T47D (cell line): ENCODE measurements at places on chromosomes 2 and 18.

GRCh38 chr2:172408143-172408766 lies 19.1 kb upstream of the ITGA6 start:
- no peak for DNase-seq

- DNase-seq, result no peak
Observed at GRCh38 chr2:98541489-98541888, 66.8 kb downstream of the COA5 start.

GRCh38 chr2:7930800-7931635 lies 750.8 kb upstream of the ID2 start:
- DNase-seq, result no peak

- no peak for DNase-seq
Observed at GRCh38 chr2:105750735-105751134, 6.0 kb downstream of the NCK2 start.

DNA sequence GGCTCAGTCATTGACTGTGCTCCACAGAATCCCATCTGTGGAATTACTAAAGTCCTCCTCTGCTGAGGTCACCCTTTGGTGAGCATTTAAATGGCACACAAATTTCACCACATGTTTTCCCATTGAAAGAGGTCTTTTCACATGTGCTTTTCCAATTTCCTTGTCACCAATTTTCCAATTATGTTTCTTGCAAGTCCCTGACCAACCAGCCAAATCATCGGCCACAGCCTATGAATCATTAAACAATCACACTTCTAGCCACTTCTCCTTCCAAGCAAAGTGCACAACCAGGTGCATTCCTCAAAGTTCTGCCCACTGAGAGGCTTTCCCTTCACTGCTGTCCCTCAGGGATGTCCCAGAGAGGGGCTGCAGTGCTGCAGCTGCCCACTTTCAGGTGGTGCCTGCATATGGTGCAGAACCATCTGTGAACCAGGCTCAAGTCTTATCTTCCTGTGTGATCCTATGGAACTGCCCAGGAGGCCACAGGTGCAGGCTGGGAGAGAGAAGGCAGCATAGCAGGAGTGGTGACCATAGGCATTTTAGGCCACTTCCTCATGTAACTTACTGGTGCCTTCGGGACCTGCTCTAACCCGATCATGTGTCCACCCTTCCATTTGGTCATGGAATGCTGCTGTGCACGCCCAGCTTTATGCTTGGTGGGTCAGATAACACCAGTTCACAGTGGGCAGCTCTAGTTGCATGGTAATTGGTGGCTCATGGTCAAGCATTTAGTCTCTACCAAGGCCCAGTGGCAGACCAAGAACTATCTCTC lies 153.0 kb downstream of the SEPTIN10 start:
- no peak for DNase-seq

GRCh38 chr2:68971591-68972231 lies 2.7 kb upstream of the GKN1 start:
- DNase-seq, result no peak

DNA sequence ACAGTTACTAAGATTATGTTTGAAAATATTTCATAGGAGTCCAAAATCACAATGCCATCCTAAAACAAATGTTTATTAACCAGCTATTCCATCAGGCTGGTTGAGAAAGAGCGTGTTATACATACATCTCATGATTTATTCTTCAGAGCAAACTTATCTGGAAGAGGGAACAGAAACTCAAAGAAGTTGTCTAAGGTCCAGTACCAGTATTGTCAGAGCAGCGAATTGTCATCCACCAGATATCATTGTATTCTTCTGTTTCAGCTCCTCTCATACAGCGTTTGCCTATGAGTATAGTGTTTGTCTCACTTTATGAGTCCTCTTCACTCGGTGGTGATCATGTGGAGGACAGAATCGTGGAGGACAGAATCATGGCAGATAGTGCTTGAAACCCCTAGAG lies 238.2 kb downstream of the OSR1 start:
- no peak for DNase-seq
